Activated CD4-positive, CD25-positive, alpha-beta regulatory T cell treated with anti-CD3 and anti-CD28 coated beads, Interleukin-2, amount 50 U/mL, for 72 hours (primary cell): ENCODE measurements at places on chromosomes 11 and 22.

DNA sequence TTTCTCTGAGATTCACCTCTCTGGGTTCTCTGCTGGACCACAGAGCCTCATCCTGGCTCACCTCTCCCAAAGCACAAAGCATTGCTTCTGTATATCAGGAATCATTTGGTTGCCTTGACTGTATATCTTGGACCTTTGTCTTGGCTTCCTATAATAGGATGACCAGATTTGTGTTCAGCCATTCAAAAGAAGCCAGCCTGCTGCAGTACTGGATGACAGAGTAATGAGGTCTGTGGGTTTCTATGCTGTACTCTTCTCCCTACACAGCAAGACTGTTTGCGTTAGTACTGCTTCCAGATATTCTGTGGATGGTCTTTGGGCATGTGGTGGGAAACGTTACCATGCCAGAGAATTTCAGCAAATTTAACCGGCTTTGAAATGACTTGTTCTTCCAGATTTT is 39.8 kb downstream of the ARFGAP2 start:
- no peak for DNase-seq

- DNase-seq, result peak; percentile 87
These were observed 19.7 kb upstream of the APOL3 start for GRCh38 chr22:36180038-36180880.

DNA sequence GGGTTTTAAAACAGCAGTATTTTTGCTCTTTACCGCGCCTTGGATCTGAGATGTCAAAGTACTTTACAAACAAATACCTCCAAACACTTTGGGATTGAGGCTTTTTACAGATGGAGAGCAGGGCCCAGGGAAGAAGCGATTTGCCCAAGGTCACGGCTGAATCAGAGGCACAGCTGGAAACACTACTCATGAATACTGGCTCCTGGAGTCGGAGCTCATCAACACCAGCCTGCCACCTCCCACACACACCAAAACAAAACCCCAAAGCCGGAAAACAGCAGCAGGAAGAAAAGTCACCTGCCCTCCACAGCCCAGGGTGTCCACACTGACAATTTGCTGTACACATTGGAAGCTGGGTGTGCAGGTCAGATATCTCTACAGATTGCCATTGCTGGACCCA is 339.4 kb downstream of the CADM1 start:
- DNase-seq, result no peak

DNA sequence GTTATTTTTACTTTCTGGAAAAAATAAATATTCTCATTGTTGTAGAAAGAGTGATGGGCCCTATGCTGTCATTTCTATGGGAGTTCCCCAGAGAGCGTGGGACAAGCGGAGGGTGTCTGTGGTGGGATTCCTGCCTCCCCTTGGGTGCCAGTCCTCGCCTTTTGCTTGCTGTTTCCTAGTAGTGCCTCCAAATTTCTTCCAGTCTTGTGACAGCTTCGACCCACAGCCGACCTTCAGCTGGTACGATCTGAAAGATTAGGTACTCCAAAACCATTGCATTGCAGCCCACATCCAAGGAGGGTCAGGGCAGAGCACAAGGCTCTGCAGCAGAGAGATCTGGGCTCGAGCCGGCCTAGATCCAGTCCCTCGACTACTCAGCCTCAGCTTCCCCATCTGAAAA is 58.9 kb upstream of the EMID1 start:
- DNase-seq, result no peak

DNA sequence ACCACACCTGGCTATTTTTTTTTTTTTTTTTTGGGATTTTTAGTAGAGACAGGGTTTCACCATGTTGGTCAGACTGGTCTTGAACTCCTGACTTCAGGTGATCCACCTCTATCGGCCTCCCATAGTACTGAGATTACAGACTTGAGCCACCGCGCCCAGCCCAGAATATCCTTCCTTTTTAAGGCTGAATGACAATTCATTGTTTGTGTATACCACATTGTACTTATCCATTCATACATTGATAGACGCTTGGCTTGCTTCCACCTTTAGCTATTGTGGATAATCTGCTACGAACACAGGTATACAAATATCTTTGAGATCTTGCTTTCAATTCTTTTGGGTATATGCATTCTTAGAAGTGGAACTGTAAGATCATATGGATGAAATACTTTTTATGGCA is 10.8 kb upstream of the RASSF10 start:
- DNase-seq, result no peak

DNA sequence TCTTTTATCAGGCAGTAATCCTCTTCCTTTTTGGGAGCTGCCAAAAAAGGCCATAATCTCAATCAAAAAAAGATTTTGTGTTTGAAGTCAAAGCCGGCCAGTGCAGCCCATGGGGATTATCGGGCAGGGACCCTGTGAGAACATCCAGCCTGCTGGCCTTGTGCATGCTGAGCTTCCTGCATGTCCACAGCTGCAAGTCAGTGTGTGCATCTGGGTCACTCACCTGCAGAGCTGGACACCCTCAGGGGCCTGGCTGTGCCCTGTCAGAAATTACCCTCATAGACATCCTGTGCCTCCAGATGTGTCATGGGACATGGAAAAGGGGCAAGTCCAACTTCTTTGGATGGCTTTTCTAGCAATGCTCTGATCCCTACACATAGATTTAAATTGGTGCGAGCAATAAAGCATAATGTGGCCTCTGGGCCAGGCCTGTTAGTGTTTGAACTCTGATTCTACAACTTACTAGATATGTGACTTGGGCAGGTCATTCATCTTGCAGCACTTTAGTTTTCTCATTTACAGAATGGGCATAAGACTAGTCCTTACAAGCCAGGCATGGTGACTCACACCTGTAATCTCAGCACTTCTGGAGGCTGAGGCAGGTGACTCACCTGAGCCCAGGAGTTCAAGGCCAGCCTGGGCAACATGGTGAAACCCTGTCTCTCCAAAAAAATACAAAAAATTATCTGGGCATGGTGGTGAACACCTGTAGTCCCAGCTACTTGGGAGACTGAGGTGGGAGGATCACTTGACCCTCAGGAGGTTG is 81.6 kb upstream of the LARGE1 start:
- no peak for DNase-seq

GRCh38 chr22:47328550-47329243 is 566.2 kb downstream of the TBC1D22A start:
- no peak for DNase-seq

- no peak for DNase-seq
These were observed 22.4 kb upstream of the LRRC10B start for GRCh38 chr11:61486011-61486620.

GRCh38 chr11:29985248-29985647 is 31.6 kb downstream of the KCNA4 start:
- DNase-seq, result no peak

GRCh38 chr11:42315846-42316245 is 856.4 kb upstream of the LRRC4C start:
- no peak for DNase-seq

- no peak for DNase-seq
These were observed 8.1 kb downstream of the SLC17A6 start for GRCh38 chr11:22346282-22346681.

DNA sequence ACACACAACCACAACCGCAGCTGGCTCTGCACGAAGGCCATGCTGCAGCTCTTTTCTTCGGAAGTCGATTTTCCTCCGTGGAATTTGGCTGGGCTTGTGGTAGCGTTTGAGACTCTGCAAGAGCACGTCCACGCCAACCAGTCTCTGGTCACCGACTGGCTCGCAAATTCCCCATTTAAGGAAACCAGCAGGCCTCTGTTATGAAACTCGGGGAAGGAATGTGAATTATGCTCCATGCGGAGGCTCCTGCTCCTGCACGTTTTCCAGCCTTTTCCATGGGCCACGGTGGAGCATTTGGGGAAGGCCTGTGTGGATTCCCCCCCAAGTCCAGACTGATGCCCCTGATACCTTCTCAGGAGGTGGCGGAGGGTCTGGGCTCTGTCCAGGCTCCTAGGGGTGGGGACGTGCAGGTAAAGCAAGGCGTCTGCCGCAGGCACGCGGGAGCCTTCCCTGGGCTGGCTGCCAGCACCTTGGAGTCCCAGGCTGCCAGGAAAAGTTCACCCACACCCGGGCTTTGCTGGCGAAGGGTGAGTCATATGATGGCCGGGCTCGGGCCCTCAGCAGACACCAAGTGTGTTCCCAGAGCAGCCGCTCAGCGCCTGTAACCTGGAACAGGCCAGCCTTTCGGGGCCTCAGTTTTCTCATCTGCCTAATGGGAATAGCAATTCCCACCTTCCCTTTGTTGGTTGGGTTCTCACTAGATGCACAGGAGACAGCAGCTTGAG is 41.9 kb downstream of the LRP5 start:
- DNase-seq, result no peak

- no peak for DNase-seq
These were observed 82.9 kb downstream of the ETS1 start for GRCh38 chr11:128504486-128504885.

DNA sequence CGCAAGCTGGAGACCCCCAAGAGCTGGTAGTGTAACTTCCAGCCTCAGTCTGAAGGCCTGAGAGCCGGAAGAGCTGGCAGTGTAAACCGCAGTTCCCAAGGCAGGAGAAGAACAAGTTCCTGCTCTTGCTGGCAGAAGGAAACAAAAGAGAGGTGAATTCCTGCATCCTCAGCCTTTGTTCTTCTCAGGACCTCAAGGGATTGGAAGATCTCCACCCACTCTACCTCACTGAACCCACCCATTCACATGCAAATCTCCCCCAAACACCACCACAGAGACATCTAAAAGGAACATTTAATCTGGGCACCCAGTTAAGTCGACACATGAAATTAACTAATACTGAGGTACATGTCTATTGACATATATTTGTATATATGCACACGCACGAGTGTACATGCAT is 1310.3 kb downstream of the TBC1D22A start:
- no peak for DNase-seq

DNA sequence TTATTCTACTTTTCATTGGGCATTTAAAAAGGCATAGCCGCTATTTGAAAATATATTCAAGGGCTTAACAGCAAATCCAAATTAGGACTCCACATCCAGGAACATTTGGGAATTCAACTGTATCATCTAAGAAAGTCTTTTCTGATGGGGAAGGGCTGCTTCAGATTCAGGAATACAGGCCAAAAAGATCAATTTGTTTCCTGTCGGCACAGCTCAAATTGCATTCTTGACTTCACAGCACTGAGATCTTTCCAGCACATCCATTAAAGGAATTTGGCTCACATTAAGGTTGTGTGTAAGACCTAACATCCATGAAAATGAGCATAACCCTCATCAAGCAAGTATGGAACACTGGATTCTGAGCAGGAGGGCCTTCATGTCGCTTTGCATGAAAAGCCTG is 1169.5 kb upstream of the CCDC90B start:
- no peak for DNase-seq
